ENCODE measurements at places on chromosomes 6 and 20.

- peak; percentile 50 for DNase-seq
Observed at GRCh38 chr20:46835418-46835817, 59.2 kb upstream of the EYA2 start.

DNA sequence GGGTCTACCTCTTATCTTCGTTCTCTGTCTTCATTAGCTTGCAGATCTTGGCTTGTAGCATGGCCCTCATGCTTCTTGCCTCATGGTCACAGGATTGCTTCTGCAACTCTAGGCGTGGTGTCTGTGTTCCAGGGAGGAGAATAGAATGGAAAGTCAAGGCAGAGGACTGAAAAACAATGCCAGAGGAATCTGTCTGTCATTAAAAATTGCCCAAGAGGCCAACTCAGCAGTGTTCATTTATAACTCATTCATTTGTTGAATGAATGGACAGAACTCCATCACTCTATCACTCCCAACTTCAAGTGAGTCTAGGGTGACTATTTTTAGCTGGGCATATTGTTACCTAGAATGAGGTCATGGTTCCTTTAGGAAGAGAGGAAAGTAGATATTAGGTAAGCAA is 179.6 kb downstream of the UST start:
- peak; percentile 11 for DNase-seq

DNA sequence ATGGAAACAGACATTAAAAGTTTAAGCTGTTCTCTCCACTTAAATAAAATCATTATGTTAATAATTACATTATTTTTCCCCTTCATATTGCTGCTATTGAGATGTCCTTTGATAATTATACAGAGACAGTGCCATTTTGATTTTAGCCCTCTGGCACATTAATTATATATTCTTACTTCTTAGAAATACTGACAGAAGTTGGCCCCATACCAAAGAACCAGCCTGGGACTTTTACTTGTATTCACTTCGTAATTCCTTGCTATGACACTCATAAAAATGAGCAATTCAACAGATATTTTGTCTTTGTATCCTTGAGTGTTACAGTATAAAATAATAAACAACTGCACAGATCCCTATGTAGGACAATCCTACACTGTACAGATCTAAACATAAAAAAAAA is 743.7 kb downstream of the TBC1D32 start:
- no peak for DNase-seq

- DNase-seq = peak; percentile 35
Observed at GRCh38 chr6:14925699-14926026, 320.2 kb upstream of the JARID2 start.

DNA sequence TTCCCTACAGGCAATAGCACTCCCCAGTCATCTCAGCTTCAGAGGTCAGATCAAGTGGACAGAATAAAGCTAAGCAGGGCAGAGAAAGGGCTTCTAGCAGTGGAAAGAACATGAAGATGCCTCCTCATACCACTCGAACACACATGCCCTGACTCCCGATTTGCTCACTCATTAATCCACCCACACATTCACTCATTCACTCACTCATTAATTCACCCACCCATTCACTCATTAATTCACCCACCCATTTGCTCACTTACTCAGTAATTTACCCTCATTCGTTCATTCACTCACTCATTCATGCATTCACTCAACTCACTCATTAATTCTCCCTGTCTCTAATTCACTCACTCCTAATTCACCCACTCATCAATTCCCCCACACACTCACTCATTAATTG is 43.9 kb downstream of the HNF4A start:
- no peak for DNase-seq

DNA sequence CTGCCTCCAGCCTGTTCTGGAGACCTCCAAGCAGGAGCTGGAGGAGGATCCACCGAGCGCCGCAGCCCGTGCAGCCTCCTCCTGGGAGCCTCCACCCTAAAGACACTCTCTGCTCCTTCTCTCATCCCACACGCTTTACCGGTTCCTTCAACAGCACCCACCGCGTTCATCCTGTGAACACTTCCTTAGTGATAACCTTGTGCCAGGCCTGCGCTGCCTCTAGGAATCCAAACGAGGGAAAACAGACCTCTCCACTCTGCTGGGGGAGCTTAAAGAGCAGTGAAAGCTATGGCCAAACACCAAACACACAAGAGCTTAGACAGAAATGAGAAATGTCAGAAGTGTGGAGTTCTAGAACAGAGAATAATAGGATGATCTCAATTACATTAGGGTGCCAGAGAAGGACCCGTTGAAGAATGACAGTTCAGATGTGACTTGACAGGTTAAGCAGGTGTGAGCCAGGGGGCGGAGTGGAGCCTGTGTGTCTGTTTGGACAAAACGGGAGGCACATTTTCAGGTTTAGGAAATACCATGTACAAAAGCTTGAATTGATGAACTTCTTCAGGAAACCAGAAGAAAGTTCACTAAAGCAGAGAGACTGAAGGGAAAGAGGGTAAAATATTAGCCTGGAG is 28.5 kb upstream of the HLA-DRB5 start:
- DNase-seq = no peak

DNA sequence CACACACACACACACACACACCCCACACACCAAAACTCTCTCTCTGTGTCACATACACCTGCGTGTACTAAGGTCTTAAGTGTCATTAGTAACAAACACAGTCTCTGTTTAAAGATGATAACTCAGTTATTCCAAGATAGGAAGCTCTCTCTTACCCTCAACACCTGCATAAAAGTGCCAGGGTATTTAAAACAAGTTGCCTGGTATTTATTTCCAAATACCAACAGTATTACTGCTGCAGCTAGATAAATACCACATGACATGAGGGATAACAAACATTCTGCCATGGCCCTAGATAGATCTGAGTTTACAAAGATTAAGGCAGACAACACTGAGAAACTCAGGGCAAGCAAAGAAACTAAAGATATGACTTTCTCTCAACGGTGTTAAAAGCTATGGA is 118.5 kb downstream of the SIM1 start:
- DNase-seq = peak; percentile 60

- DNase-seq = no peak
Observed at GRCh38 chr6:69813508-69813907, 16.7 kb upstream of the LMBRD1 start.

GRCh38 chr6:128517124-128517523 is 3.3 kb downstream of the PTPRK start:
- DNase-seq = no peak

DNA sequence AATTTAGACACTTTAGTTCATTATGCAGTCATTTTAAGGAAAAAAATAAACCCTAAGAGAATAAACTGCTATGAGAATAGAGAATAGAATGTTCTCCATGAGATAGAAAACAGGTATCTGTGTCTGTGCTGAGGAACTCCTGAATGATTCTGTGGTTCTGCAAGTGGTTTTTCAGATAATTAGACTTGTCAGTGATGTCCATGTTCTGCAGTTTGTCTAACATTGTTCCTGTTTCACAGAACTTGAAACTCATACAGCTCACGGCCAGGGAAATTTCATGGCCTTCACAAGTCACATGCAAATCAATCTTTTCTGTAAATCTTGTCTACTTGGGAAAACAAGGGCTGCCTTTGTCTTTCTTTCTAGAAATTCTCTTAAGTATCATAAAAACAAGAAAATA is 73.4 kb upstream of the HMGCLL1 start:
- DNase-seq = no peak

Measured in EH (cell line).